Psoas muscle (tissue), 8 donors: ENCODE measurements at places on chromosomes 11 and 22. TPM values are rescaled to one million over a fixed set of nuclear protein-coding genes. Genes with fewer than 3 reads are reported as not detected.

DNA sequence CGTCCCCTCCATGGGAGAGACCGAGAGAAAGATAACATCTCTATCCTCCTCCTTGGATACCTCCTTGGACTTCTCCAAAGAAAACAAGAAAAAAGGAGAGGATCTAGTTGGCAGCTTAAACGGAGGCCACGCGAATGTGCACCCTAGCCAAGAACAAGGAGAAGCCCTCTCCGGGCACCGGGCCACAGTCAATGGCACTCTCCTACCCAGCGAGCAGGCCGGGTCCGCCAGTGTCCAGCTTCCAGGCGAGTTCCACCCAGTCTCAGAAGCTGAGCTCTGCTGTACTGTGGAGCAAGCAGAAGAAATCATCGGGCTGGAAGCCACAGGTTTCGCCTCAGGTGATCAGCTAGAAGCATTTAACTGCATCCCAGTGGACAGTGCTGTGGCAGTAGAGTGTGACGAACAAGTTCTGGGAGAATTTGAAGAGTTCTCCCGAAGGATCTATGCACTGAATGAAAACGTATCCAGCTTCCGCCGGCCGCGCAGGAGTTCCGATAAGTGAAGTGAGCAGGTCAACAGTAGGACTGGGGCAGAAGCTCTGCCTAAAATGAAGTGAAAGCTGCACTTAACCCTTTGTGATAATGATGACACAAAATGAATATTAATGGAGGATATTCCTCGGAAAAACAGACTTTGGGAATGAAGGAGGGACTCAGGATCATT is 65.3 kb downstream of the WNT11 start:
- no peak for DNase-seq
- no peaks in the 10 kb centered on the region for H3K4me1 ChIP-seq
- no peak overlapping the region for H3K27ac ChIP-seq
- H3K27me3 ChIP-seq, result no peaks in the 10 kb centered on the region
- no peak overlapping the region for H3K4me3 ChIP-seq
- peaks cover 27% of the 10 kb centered on the region for H3K36me3 ChIP-seq

DNA sequence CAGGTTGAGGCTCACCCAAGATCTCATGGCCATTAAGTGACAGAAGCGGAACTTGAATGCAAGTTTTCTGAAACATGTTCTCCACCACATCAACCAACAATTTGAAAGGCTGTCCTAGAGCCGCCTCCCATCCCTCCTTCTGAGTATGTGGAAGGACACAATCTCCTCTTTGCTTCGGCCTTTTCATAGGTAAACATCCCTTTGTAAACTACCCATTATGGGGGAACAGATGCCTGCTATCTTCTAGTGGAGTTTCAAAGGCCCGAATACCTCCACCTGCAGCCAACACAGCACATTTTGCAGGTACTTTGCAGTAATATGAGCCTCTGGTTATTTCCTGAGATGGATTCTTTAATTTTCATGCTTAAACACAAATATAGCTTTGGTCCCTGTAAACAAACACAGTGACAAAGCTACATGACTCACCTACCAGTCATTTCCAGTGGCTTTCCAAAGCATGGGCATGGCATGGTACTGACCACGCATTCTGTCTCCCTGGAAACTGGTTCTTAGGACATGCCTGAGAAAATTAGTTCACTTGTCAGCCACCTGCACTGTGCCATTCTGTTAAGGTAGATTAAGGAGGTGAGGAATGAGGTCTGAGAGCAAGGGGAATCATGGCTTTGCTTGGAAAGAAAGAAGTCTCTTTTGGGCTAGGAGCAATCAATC is 60.2 kb downstream of the EHF start:
- H3K27ac ChIP-seq, result no peak overlapping the region
- no peaks in the 10 kb centered on the region for H3K27me3 ChIP-seq
- DNase-seq, result no peak
- H3K36me3 ChIP-seq, result no peaks in the 10 kb centered on the region
- H3K4me1 ChIP-seq, result no peaks in the 10 kb centered on the region

DNA sequence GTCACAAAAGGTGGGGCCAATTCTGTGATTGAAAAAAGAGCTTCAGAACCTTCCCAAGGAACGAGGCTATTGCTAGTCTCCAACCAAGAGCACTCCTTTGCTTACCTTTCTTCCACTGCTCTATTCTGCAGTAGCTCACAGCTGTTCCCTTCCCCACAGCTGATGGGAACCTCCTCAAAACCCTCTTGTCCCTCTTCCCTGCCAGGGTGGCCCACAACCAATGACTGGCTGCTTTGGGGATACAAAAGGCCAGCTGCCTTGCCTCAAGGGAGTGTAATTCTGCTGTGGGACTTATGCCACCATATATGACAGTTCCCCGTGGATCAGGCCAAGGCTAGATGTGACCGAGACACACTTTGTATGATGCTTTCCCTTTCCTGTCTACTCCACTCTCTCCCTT is 15.0 kb downstream of the KCNE3 start:
- H3K27me3 ChIP-seq, result no peaks in the 10 kb centered on the region
- no peaks in the 10 kb centered on the region for H3K36me3 ChIP-seq
- DNase-seq, result no peak
- no peak overlapping the region for H3K4me3 ChIP-seq
- peaks cover 4% of the 10 kb centered on the region for H3K4me1 ChIP-seq

The CFAP300 gene
- total RNA-seq, result 0.86 TPM

DNA sequence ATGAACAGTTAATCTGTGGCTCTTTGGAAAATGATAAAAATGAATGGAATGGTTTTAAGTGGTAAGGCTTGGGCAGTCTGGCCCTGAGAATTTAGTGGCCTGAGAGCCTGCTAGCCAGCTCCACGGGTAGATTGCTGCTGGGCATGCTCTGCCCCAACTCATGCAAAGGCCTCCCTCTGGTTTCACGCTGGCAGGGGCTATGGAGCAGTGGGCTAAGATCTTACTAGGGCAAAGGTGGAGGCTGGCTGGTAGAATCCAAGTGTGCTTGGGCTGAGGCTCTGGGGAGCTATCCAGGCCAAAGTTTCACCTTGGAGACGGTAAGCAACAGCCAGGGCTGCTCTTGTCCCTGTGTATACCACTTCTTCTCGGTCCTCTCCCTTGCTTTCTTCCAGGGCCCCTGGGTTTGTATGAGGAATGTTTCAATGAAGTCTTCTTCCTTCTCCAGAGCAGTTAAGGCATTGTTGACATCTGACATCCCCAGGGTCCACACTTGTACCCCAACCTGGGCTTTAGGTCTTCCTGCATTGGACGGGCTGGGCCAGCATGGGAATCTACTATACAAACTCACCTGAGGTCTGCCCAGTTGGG is 27.4 kb downstream of the UBE2L3 start:
- DNase-seq, result no peak
- no peak overlapping the region for H3K27ac ChIP-seq
- no peak overlapping the region for H3K4me3 ChIP-seq
- peaks cover 34% of the 10 kb centered on the region for H3K4me1 ChIP-seq
- H3K27me3 ChIP-seq, result no peaks in the 10 kb centered on the region

- DNase-seq, result no peak
- H3K4me3 ChIP-seq, result no peak overlapping the region
- no peaks in the 10 kb centered on the region for H3K27me3 ChIP-seq
These were observed 55.5 kb upstream of the GRAMD1B start for GRCh38 chr11:123374622-123374968.

DNA sequence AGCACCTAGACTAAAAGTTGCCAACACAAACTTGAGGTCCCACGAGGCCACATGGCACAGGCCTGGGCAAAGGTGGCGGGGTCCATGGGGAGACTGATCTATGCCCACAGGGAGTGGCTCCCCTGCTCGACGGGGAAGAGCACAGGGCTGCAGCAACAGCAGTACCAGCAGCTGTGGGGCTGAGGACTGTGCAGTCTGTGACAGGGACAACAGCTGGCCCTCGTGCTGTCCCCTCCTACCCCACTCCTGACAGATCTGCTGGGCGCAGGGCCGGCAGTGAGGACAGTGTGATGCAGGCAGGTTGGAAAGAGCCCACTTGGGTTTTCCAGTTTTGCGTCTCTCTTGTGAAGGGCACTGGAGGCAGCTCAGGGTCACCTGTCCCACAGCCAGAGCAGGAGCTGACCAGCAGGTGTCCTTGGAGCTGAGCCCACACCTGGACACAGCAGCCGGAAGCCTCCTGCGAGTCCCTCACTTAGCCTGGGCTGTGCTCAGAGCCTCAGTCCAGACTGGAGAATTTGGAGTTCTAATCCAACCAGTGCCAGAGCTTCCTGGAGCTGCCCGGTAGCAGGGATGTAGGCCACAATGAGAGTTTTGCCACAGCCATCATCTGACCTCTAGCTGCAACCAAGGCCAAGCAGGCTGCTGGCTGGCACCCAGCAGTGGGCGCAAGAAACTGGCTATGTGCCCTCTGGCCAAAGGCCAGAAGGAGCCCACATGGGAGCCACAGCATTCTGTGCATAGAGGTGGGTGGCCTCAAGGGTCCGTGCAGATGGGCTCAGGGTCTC is 3.6 kb upstream of the GAS2L1 start:
- DNase-seq, result peak; percentile 69
- H3K36me3 ChIP-seq, result peaks cover 8% of the 10 kb centered on the region
- H3K4me3 ChIP-seq, result no peak overlapping the region
- peak overlapping the region; percentile 21 for H3K27ac ChIP-seq
- peaks cover 1% of the 10 kb centered on the region for H3K4me1 ChIP-seq

GRCh38 chr11:71148716-71149115 is 103.7 kb downstream of the SHANK2 start:
- no peak overlapping the region for H3K27ac ChIP-seq
- peaks cover 16% of the 10 kb centered on the region for H3K27me3 ChIP-seq
- no peak for DNase-seq
- no peaks in the 10 kb centered on the region for H3K36me3 ChIP-seq

- no peak overlapping the region for H3K4me3 ChIP-seq
- DNase-seq, result no peak
These were observed 53.6 kb upstream of the CSNK2A3 start for GRCh38 chr11:11406652-11407051.

The PHF21B gene
- total RNA-seq, result 0.44 TPM

DNA sequence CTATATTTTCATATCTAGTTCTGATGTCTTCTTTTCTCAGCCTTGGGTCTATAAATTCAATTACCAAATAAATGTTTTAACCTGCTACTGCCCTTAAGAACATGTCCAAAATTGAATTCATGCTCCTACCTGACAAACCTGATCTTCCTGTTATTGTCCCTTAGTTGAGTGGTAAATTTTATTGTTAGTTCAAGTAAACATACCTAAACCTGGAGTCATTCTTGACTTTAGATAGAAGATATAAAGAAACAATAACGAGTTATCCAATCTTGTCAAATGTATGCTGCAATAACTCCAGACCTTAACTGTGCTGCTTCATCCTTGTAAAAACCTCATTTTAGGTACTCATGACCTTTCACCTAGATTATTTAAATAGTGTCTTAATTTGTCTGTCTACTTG is 34.6 kb upstream of the SC5D start:
- no peaks in the 10 kb centered on the region for H3K36me3 ChIP-seq
- H3K27me3 ChIP-seq, result peaks cover 3% of the 10 kb centered on the region
- H3K4me3 ChIP-seq, result no peak overlapping the region
- H3K4me1 ChIP-seq, result no peaks in the 10 kb centered on the region

DNA sequence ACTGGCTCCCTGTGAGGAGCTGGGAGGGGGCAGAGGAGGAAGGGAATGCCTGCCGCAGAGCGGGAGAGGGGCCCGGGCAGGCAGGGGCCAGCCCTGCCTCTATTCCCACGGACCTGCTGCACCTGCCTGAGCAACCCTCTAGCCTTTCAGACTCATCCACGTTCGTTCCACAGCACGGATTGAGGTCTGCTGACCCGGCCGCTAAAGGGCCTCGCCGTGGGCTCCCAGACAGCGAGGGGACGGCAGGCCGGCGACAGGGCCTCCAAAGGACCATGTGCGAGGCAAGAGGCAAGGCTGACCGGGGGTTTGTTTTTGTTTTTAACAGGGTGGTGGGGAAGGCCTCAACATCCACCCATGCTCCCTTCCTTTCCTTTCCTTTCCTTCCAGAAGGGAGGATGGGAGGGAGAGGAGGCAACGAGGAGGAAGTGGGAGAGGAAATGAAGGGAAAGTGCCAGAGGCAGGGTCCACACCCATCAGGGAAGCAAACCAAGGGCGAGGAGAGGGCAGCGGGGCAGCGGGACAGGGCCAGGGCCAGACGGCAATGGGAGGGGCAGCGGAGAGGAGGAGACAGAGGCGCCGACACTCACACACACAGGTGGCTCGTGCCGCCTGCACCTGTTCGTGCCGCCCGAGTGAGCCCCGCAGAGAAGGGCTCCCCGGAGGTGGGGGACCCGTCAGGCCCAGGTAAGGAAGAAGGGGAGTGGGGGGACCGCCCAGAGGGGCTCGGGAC is 7.5 kb downstream of the LRFN4 start:
- H3K27me3 ChIP-seq, result no peaks in the 10 kb centered on the region
- no peak overlapping the region for H3K27ac ChIP-seq
- H3K4me3 ChIP-seq, result no peak overlapping the region
- H3K4me1 ChIP-seq, result no peaks in the 10 kb centered on the region
- no peaks in the 10 kb centered on the region for H3K36me3 ChIP-seq
- no peak for DNase-seq

The OR10A2 gene
- total RNA-seq, result not detected

DNA sequence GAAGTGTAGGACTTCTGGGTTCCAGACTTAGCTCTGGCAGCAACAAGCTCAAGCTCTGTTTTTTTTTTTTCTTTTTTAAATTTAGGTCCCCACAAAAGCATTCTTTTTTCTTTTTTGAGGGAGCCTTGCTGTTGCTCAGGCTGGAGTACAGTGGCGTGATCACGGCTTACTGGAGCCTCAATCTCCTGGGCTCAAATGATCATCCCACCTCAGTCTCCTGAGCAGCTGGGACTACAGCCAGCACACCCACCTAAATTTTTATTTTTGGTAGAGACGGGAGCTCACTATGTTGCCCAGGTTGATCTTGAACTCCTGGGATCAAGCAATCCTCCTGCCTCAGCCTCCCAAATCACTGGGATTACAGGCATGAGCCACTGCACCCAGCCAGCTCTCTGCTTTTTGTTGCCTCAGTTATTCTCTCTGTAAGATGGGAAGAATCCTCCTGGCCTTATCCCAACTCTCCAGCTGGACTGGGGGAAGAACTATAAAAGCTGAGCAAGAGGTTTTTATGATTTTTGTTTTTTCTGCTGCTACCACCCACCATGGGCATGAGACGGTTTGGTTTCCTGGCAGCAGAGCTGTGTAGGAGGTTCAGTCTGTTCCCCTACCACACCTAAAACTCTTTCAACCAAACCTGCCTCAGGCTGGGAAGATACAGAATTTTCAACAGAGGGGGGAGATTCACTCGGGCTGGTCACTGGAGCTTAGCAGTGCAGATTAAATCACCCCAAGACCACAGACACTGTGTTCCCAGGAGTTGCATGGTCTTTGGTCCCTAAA is 11.6 kb upstream of the MTFP1 start:
- H3K4me1 ChIP-seq, result no peaks in the 10 kb centered on the region
- H3K27ac ChIP-seq, result no peak overlapping the region
- DNase-seq, result no peak
- H3K4me3 ChIP-seq, result no peak overlapping the region
- H3K27me3 ChIP-seq, result no peaks in the 10 kb centered on the region
- H3K36me3 ChIP-seq, result peaks cover 67% of the 10 kb centered on the region

The TMPRSS4 gene
- not detected for total RNA-seq

The TUB gene
- total RNA-seq, result 0.91 TPM
